ENCODE measurements at places on chromosomes 11 and 22.

DNA sequence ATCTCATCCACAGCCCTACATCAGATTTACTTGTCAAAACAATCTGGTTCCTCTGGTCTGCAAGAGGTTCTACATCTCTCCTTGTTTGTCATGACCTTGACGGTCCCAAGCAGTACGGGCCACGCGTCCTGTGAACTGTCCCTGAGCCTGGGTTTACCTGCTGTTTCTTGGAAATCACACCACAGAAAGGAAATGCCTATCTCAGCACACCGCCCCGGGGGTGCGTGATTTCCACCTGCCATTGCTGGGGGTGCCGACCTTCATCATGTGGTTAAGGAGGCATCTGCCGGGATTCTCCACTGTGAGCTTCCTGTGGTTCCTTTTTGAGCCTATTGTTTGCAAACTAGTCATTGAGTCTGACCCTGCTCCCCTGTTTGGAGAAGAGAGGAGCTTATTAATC, 1363.4 kb downstream of the BRD1 start:
- no peak for DNase-seq

- DNase-seq, result no peak
Measured at GRCh38 chr11:36407356-36407755, 102.7 kb downstream of the TRAF6 start.

- DNase-seq, result no peak
Measured at GRCh38 chr11:42049650-42050049, 590.2 kb upstream of the LRRC4C start.

DNA sequence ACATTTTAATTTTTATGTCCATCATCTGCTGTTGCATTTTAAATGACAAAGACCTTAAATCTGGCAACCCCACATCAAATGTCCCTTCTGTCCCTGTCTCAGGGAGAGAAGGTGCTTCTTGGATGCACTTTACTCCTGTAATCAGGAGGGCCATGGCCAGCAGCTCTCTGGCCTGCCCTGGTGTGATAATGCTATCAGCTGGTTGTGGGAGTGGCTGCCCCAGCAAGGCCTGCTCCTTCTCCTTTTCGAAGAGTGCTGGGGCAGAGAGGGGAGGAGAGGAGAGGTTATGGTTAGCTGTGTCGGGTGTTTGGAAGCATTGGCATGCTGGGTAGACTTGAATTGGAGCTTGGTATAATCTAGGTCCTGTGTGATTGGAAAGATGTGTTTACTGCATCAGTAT, 12.8 kb downstream of the TNRC6B start:
- DNase-seq, result no peak

DNA sequence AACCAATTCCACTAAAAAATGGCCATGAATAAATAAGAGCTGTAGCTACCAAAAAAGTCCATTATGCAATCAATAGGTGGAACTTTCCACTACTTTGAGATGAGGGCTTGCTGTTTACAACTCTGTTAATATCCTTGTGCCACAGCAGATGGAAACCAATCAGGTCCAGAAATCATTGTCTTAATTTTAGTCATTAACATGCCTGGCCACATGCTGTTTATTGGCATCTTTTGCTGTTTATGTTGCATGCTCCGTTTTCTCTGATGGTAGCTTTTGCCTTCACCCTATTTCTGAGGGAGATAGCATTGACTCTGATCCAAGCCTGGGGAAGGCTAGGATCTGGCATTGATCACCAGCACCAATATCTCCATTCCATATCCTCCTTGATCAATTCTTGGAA, 192.9 kb upstream of the SEZ6L start:
- no peak for DNase-seq

GRCh38 chr11:68128682-68129327, 7.6 kb upstream of the CHKA start:
- no peak for DNase-seq

DNA sequence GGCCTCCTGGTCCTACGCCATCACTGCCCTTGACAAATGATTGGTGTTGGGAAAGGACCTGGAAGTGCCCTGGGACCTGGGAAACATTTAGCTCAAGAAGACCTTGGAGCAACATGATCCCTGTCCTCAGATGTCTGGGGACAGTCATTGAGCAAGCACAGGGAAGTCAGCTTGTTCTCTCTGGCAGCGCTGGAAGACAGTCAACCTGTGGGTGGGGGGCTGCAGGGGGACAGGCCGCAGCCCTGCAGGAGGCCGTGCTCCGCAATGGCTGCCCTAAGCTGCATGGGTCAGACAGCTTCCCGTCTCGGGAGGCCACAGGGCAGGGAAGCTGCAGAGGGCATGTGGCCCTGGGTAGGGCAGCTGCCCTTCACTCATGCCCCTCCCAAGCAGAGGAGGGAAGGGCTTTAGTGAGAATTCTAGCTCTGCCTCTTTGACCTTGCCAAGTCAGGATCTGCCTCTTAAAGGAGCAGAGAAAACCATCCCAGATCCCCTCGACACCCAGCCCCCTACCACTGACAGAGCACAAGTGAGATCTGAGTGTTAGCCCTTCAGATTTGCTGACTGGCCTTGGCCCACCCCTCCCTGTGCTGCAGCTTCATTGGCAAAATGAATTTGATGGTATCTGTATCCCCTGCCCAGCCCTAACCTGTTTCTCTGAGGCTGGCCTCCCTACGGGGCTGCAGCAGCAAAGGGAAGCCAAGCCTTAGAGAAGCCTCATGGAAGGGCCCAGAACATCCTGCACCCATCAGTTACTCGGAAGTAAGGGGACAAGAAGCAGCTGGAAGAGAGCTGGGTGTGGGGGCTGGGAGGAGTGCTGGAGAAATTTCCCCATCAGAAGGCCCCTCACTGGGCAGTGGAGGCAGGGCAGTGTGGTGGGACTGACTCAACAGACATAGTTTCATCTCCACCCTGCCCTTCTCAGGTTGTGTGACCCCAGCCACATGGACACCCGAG, 6.2 kb upstream of the SREBF2 start:
- DNase-seq, result no peak

DNA sequence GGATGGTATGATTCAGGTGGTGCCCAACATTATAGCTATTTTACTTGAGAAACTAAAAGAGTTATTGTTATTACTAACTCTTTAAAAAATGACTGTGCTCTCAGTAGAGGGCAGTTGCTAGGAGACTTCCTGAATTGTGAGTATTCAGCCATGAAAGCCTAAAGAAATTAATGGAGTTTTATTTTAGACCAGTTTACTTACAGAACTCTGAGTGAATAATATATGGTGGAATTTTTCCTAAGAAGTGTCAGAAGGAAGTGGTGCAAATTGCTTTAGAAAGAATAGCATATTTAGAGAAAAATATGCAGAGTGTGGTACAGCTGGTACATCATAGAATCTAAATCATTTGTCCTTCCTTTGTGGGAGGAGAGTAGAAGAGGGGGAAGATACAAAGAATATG, 689.9 kb upstream of the CCDC90B start:
- DNase-seq, result no peak

DNA sequence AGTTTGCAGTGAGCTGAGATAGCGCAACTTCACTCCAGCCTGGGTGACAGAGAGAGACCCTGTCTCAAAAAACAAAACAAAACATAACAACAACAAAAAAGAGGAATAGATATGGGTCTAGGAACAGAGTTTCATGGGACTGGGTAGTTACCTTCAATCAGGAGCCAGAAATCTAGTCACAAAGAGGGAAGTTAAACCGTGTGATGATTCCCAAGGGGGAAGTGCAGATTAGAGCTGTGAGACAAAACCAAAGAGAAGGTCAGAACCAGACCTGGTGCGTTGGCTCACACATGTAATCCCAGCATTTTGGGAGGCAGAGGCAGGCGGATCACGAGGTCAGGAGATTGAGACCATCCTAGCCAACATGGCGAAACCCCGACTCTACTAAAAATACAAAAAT, 42.1 kb upstream of the LARGE1 start:
- no peak for DNase-seq

- no peak for DNase-seq
Measured at GRCh38 chr11:9089061-9089460, 2.3 kb downstream of the SCUBE2 start.

- no peak for DNase-seq
Measured at GRCh38 chr22:23187871-23188700, 7.8 kb downstream of the BCR start.

- DNase-seq, result peak; percentile 37
Measured at GRCh38 chr22:23762842-23763578, at the start of gene C22orf15. Gene C22orf15, plus strand, starts transcription at chr22:23762990. Its CDS starts 317 bp downstream, at chr22:23763307.

DNA sequence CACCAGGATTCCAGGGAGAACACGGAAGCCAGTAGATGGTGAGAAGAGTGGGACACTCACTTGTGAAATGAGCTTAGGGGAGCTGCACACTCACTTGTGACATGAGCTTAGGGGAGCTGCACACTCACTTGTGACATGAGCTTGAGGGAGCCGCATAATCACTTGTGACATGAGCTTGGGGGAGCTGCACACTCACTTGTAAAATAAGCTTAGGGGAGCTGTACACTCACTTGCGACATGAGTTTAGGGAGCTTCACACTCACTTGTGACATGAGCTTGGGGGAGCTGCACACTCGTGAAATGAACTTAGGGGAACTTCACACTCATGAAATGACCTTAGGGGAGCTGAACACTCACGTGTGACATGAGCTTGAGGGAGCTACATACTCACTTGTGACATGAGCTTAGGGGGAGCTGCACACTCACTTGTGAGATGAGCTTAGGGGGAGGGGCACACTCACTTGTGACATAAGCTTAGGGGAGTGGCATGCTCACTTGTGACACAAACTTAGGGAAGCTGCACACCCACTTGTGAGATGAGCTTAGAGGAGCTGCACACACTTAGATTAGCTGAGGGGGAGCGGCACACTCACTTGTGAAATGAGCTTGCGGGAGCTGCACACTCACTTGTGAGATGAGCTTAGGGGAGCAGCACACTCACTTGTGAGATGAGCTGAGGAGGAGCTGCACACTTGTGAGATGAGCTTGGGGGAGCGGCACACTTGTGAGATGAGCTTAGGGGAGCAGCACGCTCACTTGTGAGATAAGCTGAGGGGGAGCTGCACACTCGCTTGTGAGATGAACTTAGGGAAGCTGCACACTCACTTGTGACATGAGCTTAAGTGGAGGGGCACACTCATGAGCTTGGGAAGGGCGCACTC, 59.0 kb downstream of the NCAPD3 start:
- no peak for DNase-seq

DNA sequence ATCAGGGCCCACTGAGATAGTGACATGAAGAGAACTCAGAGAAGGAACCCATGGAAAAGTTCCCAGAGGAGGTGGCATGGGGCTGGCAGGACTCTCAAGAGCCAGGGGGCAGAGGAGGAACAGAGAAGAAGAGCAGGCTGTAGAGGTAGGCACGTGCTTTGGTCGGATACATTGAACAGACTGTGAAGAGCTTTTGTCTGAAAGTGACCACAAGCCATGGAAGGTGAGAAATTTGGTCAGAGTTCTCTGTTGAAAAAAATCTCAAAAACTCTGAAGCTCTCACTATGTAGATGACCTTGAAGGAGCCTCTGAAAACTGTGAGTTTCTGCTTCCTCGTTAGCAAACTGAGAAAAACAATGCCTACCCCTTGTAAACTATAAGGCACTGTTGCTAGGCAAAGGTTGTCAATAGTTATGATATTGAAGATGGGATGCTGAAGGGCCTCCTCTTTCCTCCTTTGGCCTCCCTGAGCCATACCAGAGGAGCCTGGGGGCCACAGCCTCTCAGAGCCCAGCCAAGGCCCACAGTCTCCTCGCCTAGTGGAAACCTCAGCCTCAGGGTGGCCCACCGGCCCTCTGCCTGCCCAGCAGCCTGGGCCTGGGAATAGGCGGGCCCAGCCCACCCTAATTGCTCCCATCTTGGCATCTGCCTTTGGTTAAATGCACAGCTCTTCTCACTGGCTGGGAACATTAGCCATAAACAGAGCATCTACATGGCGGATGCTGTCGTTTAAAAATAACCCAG, 415.7 kb downstream of the SOX6 start:
- DNase-seq, result no peak

DNA sequence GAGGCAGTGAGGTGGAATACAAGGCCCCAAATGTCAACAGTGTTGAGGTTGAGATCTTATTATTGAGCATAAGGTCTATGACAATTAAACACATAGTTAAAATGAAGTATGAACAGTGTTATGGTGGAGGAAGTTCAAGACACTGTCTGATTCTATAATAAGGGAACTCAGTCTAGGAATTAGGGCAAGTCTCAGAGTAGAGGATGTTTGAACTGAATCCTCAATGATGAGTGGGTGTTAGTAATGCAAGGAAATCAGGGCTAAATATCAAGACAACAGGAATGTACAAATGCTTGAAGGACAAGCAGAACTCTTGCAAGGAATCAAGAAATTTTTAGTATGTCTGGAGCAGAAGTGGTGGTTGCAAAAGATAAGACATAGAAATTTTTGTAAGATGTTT, 53.0 kb downstream of the CWC15 start:
- no peak for DNase-seq

GRCh38 chr11:23494981-23495380, 634.7 kb upstream of the CCDC179 start:
- no peak for DNase-seq

GRCh38 chr11:121696931-121697670, 244.3 kb upstream of the SORL1-AS1 start:
- DNase-seq, result no peak
